Amniotic stem cell (primary cell): ENCODE measurements at places on chromosomes 1 and 21.
A peak's percentile ranks its signal among the peaks of the same experiment; 100 is the strongest.

DNA sequence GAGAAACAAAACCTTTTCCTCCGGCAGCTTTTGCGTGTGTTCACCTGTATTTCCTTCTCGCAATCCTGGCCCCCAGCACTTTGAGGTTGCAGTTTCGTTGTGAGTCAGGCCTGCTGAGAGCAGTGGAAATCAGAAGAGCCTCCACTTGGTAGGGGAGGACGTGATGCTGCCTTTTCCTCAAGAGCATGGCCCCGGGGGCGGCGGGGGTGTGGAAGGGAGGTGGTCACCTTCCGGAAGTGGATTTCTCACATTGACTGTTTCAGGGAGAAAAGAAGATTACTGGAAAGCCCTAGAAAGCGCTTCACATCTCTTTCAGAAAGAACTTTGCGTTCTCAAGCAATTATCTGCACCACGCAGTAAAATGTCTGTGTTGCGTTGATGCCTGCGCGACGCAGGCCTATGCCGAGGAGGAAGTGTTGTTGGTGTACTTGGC is 12.2 kb upstream of the IL10 start:
- no peak for DNase-seq

DNA sequence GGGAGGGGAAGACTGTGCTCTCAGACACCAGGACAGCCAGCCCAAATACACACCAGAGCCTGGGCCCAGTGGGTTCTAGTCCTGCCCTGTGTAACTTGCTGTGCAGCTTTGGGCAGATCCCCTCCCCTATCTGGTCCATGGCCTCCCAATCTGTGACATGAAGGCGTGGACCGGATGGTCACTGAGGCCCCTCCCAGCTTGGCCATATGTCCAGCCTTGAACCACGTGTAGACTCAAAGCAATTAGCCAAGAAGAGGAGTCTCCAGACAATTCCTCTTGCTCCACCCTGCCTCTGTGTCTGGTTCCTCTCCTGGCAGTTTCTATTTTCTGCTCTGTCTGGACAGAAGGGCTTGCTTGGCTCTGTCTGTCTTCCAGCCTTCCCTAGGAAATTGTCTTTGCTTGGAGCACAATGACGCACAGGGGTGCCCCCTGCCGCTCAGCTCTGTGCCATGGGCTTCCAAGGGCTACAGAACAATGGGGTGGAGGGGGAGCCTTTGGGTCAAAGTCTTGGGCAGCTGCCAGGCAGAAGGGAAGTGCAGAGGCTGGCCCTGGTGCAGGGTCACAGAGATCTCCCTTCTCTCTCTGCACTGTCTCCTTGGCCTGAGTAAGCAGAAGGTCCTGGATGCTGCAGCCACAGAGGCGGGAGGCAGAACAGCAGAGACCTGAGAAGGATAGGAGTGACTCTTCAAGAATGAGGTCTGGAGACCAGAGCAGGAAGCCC is 66.1 kb downstream of the TENT5C start:
- DNase-seq: no peak

DNA sequence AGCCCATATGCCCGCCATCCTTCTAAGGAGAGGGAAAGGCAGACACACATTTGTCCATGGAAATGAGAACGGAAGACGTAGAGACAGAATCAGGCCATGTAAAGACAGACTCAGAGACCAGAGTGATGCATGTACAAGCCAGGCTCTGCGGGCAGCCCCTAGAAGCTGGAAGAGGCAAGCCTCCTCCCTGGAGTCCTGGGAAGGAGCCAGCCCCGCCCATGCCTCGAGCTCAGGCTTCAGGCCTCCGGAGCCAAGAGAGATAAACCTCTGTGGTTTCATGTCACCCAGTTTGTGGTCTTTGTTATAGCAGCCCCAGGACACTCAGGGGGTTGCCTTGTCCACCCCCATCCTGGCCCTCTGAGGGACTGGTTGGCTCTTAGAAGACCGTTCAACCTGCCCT is 11.6 kb downstream of the PDE9A start:
- no peak for DNase-seq

- DNase-seq: no peak
These were observed 127.3 kb downstream of the SIK1 start for GRCh38 chr21:43299441-43300277.

GRCh38 chr1:187481581-187482148 is 652.9 kb downstream of the PLA2G4A start:
- DNase-seq: no peak

GRCh38 chr1:167645140-167645541 is 15.1 kb downstream of the RCSD1 start:
- DNase-seq: no peak

GRCh38 chr1:229137271-229137670 is 133.6 kb upstream of the RAB4A start:
- no peak for DNase-seq

- peak; percentile 55 for DNase-seq
These were observed 32.7 kb upstream of the ATP5PO start for GRCh38 chr21:33948096-33948950.

GRCh38 chr1:246114369-246114768 is 392.7 kb downstream of the SMYD3 start:
- DNase-seq: no peak

- no peak for DNase-seq
These were observed 112.5 kb upstream of the RAB4A start for GRCh38 chr1:229158341-229158921.

DNA sequence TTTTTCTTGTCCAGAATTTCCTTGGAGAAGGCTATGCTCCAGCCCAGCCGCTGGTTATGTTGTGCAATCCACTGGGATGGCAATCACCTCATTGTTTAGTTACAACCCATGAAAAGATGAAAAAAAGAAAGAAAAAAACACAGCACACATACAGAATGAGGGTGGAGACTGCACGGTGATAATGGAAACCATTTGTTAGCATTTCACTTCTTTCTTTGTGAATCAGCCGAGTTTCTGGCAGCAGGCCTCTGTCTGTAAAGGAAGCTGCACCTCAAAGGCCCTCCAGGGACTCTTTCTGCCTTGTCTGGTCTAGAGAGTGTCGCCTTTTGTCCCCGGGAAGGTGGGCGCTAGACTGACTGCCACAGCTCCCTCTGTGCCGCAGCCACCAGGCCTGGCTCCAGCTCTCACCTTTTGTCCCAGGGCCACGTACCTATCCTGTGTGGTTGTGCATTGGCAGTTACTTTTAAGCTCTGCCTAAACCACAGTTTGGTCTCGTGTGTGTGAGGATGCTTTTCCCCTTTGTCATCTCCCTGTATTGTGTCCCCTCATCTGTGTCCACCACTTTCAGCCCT is 35.6 kb downstream of the NGF start:
- DNase-seq: peak; percentile 72

GRCh38 chr1:206782448-206782847 is 10.2 kb upstream of the IL10 start:
- DNase-seq: no peak

DNA sequence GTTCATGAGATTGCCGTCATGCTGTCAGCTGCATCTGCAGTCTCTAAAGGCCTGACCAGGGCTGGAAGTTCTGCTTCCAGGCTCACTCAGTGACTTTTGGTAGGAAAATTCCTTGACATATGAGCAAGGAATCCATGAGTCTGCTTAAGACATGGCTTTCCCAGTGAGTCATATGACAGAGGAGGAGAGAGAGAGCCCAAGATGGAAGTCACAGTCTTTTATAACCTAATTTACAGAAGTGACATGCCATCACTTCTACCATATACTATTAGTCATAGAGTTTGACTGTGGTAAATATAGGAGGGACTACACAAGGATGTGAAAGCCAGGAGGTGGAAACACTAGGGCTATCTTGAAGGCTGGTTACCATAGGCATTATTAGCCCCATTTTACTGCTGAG is 115.2 kb downstream of the ROR1 start:
- no peak for DNase-seq

DNA sequence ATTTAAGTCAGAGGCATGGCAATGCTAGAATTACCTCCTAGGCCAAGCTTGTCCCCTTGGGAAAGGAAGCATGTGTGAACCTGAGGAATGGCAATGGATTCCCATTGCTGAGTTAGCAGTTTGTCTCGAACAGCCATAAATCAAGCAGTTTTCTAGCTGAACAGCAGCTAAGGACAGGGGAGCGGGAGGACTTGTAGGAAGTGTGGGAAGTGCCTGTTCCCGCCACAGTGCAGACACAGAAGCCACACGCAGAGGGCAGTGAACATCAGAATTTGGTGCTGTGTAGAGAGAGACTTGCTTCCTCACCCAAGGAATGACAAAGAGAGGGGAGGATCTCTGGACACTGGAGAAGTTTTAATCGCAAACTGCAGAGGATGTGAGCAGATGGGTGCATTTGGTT is 3.8 kb downstream of the PHGDH start:
- no peak for DNase-seq

DNA sequence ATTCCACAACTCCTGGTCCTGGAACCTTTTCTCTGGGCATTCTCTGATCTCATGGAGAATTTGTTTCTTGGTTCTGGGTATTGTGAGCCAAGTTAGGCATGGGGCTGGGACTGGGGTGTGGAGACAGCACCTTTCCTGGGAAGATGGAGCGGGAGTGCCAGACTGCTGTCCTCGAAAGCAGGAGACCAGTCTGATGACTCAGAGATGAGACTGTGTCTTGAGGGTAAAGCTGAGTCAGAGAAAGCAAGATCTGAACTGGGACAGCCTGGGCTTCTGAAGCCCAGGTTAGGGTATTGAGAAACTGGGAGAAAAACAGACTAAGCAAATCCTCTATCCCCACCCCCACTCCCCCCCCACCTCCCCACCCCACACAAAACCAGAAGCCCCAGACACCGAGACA is 2.2 kb upstream of the KANK4 start:
- peak; percentile 46 for DNase-seq

DNA sequence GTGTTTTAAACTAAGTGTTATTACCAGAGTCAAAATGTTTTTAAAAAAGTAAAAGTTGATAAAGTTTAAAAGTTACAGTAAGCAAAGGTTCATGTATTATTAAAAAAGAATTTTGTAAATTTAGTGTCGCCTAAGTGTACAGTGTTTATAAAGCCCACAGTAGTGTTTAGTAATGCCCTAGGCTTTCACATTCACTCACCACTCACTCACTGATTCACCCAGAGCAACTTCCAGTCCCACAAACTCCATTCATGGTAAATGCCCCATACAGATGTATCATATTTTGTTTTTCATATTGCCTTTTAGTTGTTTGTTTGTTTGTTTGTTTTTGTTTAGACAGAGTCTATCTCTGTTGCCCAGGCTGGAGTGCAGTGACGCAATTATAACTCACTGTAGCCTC is 353.8 kb upstream of the PTBP2 start:
- DNase-seq: no peak

GRCh38 chr1:182679684-182680083 is 4.7 kb downstream of the RGS8 start:
- no peak for DNase-seq

- no peak for DNase-seq
These were observed 43.7 kb downstream of the COL6A1 start for GRCh38 chr21:46025113-46025770.

GRCh38 chr21:36320421-36321324 is 676 bp downstream of the MORC3 start:
- DNase-seq: no peak

DNA sequence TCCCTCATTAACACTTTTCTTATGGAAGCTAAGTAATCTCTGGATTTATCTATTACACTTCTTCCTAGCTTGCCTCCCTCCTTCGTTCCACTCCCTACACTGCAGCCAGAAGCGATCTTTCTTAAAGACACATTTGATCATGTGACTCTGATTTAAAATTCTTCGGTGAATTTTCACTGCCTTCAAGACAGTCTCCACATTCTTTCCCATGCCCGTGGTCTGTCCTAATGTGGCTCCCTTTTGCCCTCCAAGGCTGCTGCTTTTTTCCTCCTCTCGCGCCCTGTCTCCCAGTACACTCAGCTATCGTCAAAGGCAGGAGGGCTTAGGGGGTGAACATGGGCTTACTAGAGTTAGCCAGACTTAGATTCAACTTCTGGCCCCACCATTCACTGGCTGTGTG is 64.4 kb downstream of the SDCCAG8 start:
- no peak for DNase-seq

- DNase-seq: no peak
These were observed 27.0 kb upstream of the DYRK1A start for GRCh38 chr21:37339552-37339939.

DNA sequence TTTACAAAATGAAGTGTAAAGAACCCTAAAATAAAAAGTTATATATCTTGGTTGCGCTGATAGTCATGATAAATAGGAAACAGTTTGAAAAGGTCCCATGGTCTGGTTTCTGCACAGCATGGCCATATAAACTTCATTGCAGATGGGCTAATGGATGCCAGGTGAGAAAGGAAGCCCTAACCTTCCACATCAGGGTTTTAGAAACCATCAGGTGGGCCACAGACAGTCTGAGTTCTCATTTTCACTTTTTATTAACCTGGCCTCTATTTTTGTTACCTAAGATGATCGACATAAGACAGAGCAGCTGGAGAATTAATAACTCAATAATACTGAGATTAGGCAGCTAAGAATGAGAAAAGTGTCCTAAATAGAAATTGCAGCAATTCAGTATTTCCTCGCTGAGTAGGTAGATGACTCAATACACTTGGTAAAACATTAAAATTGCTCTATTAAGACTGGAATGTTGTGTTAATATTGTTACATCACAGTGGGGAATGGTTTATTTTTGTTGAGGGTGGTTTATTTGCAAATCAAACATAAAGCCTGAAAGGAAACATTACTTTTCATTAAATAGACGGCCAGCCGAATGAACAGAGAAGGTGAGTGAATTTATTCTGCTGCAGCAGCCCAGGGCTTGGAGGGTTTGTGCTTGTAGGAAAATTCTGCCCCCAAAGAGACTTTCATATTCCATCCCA is 21.1 kb downstream of the C1orf21 start:
- DNase-seq: no peak

DNA sequence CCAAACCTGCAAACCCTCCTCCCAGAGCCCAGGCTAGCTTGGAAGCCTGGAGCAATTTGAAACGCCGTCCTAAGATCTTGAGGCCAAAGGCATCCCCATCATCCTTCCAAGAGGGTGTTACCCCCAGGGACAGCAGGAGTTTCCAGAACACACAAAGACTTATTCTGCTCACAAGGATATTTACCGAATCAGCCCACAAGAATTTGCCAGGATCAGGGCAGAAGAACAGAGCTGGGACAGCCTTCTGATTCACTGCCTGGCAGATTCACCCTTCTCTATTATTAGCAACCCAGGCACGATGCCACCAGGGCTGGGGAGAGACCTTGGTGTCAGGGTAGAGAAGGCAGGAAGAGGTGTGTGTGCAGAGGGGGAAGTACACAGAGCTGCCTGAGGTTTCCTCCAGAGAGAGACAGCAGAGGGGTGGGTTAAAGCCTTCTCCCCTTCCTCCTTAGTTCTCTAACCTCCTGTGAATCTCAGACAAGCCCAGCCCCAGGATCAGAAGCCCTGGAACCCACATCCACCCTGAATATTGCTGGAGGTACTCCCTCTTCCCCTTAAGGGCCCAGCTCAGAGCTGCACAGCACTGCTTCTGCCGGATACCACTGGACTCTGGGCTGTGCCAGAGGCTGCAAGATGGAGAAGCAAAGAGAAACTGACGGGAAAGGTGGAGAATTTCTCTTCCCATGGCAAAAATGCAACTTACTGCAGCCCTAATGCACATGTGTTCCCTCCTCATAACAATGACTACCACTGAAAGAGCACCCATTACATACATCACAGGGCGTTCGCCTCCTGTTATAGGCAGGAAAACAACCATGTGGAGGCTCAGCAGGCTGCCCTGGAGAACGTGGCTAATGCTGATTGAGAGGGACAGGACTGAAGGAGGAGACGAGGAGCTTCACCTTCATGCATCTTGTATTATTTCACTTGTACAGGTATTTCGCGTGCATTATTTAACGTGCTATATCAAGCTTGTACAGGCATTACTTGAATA is 61.8 kb downstream of the ITPKB start:
- DNase-seq: peak; percentile 56
